GM19239 (cell line): ENCODE measurements at places on chromosomes 2 and 18.
A peak's percentile ranks its signal among the peaks of the same experiment; 100 is the strongest.

DNA sequence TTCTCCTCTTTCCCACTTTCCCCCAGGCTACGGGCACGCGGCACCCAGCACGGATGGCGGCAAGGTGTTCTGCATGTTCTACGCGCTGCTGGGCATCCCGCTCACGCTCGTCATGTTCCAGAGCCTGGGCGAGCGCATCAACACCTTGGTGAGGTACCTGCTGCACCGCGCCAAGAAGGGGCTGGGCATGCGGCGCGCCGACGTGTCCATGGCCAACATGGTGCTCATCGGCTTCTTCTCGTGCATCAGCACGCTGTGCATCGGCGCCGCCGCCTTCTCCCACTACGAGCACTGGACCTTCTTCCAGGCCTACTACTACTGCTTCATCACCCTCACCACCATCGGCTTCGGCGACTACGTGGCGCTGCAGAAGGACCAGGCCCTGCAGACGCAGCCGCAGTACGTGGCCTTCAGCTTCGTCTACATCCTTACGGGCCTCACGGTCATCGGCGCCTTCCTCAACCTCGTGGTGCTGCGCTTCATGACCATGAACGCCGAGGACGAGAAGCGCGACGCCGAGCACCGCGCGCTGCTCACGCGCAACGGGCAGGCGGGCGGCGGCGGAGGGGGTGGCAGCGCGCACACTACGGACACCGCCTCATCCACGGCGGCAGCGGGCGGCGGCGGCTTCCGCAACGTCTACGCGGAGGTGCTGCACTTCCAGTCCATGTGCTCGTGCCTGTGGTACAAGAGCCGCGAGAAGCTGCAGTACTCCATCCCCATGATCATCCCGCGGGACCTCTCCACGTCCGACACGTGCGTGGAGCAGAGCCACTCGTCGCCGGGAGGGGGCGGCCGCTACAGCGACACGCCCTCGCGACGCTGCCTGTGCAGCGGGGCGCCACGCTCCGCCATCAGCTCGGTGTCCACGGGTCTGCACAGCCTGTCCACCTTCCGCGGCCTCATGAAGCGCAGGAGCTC lies 35.4 kb downstream of the KCNK3 start:
- DNase-seq: no peak

- DNase-seq: no peak
Measured at GRCh38 chr2:69625078-69625795, 18.3 kb downstream of the AAK1 start.

- no peak for DNase-seq
Measured at GRCh38 chr2:239146011-239146641, 254.7 kb downstream of the HDAC4 start.

- DNase-seq: peak; percentile 13
Measured at GRCh38 chr2:13522917-13523821, 806.4 kb downstream of the TRIB2 start.

- DNase-seq: peak; percentile 28
Measured at GRCh38 chr2:151999053-151999452, 99.8 kb downstream of the CACNB4 start.

DNA sequence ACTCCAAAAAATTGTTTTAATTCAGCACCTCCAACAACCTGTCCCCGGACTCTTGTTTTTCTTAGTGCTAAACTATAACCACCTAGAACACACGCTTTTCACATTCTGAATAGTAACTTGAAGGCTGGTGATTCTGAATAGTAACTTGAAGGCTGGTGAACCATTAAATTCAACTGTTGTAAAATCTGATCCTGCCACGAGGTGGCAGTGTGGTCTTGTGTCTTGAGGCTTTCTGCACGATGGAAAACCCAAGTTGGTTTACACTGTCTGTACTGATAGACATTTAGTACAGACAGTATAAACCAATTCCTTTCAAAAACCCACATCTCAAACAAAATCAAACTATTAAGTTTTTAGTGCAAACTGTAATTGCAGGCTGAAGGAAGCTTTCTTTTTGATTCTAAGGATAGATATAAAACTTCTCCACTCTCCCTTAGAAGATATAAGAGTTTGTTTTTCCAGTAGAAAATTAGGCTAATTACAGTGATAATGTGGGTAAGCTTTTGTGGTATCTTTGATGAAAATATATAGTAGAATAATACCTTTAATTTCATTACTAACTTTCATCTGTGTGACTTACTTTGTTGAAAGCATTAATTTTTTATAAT lies 57.6 kb downstream of the VAPA start:
- peak; percentile 36 for DNase-seq

GRCh38 chr2:151972241-151973012 lies 126.4 kb downstream of the CACNB4 start:
- no peak for DNase-seq

GRCh38 chr2:70807828-70808118 lies 12.6 kb downstream of the CLEC4F start:
- no peak for DNase-seq

- DNase-seq: no peak
Measured at GRCh38 chr2:172281648-172282570, 145.5 kb upstream of the ITGA6 start.

DNA sequence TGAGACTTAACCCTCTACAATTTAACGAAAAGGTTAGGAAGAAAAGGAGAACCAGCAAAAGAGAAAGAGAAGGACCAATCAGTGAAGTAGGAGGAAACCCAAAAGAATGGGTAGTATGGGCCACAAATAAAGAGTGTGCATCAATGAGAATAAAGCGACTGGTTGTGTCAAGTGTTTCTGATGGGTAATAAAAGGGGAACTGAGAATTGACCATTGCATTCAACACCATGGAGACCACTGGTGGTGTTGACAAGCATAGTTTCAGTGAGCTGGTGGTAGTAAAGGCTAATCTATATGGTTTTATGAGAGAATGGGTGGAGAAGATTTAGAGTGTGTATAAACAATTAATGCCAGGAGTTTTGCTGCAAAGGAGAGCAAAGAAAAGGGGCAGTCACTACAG lies 75.4 kb downstream of the CSRNP3 start:
- DNase-seq: peak; percentile 4

DNA sequence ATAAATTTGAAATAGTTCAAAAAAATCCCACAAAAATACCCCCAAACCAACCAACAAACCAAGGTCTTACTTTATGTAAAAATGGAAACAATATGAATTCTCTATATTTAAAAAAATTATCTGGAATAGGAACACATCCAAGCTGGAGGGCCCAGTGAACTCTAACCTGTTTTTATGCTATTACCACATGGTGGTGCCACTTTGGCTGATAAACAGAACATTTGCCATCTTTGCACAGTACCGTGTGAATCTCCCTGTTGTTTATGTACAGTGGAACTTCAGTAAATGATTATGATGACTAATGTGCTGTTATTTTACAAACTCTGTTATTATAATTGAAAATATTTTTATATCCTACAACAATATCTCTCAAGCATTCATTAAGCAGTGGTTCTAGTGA lies 145.3 kb upstream of the SMAD7 start:
- DNase-seq: no peak
